ENCODE measurements at places on chromosomes 12 and 14. TPM values are rescaled to one million over a fixed set of nuclear protein-coding genes. Genes with fewer than 3 reads are reported as not detected.
A peak's percentile ranks its signal among the peaks of the same experiment; 100 is the strongest.

DNA sequence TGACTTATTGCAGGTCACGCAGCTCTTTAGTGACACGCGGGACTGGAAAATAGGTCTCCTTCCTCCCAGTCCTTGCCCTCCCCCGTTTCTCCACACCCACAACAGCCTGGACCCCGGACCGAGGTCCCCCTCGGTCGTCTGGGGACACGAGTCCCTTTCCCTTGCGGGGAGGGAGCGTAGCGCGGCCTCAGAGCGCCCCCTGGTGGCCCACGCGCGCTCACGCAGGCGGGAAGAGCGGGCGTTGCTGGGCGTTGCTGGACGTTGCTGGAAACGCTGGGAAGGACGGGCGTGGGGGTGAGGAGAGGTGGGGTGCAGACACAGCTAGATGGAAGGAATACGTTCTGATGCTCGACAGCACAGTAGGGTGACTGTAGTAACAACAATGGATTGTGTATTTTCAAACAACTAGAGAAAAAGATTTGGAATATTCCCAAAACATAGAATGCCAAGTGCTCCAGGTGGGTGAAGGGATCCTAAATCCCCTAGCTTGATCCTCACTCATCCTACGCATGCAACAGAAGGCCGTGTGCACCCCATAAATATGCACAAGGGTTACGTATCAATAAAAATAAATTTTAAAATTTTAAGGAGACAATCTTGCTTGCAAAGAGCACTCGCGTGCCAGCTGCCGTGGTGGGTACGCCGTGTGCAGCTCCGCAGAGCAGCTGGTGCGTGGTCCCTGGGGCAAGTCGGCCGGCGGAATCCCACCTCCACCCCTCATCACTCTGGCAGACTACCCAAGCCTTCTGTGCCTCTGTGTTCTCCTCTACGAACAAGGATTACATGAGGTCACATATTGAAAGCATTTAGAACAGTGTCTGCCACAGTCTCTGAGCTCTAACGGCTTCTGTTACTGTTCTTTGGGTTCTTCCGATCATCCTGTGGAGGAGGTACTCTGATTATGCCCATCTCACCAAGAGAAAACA lies 87.4 kb downstream of the B4GALNT3 start:
- DNase-seq, result peak; percentile 83
- H3K27me3 ChIP-seq, result no peaks in the 10 kb centered on the region
- no peaks in the 10 kb centered on the region for H3K36me3 ChIP-seq
- H3K4me1 ChIP-seq, result peaks cover 22% of the 10 kb centered on the region
- H3K27ac ChIP-seq, result no peak overlapping the region

- no peak overlapping the region for H3K27ac ChIP-seq
- H3K36me3 ChIP-seq, result no peaks in the 10 kb centered on the region
- H3K27me3 ChIP-seq, result peaks cover 32% of the 10 kb centered on the region
- no peak for DNase-seq
- peaks cover 36% of the 10 kb centered on the region for H3K4me1 ChIP-seq
Measured at GRCh38 chr14:105181549-105182295, 610 bp upstream of the NUDT14 start.

DNA sequence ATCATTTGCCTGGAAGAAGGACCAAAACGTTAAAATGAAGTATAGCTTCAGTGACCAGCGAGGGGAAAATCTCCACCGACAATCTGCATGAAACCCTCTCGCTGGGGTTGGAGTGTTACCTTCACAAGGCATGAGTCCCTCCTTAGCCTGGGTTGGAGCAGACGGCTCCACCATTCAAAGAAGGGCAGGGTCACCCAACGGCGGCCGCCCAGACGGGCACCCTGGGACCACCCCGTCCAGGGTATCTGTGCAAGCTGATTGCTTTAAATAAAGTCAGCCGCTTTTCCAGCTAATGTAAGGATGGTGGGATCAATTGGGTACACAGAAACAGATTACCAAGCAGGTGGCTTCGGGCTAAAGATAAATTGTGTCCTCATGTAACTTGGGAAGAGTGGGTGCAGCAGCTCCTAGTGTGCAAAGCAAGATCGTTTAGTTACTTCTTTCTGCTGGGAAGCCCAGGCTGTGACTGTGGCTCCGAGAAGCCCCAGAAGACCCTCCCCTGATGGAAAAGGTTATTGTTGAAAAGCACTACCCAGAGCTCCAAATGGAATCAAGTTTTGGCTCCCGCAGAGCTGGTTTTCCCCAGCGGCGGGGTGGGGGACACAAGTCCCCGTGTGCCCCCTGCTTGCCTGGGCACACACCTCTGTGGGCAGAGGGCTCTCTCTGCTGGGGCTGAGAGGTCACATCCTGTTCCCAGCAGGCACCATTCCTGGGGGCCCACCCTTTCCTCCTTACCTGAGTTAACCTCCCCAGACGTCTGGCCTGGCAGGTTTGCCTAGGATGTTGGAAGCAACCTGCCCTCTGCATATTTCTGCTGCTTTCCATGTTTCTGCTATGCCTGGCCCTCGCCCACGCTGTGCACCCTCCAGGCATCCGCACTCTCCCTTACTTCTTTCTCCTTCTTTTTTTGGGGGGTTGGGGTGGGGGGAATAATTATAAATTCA lies 318.6 kb upstream of the DIO3 start:
- H3K27me3 ChIP-seq, result peaks cover 39% of the 10 kb centered on the region
- no peak for DNase-seq
- H3K27ac ChIP-seq, result no peak overlapping the region
- no peak overlapping the region for H3K4me3 ChIP-seq
- H3K4me1 ChIP-seq, result no peaks in the 10 kb centered on the region
- no peaks in the 10 kb centered on the region for H3K36me3 ChIP-seq

GRCh38 chr14:61469781-61470180 lies 148.4 kb downstream of the PRKCH start:
- H3K4me3 ChIP-seq, result no peak overlapping the region
- no peak for DNase-seq
- no peak overlapping the region for H3K27ac ChIP-seq
- H3K36me3 ChIP-seq, result no peaks in the 10 kb centered on the region

- H3K27ac ChIP-seq, result peak overlapping the region; percentile 71
- H3K36me3 ChIP-seq, result peaks cover 37% of the 10 kb centered on the region
- H3K27me3 ChIP-seq, result no peaks in the 10 kb centered on the region
Measured at GRCh38 chr12:120228291-120229070, 27.6 kb upstream of the RPLP0 start.

DNA sequence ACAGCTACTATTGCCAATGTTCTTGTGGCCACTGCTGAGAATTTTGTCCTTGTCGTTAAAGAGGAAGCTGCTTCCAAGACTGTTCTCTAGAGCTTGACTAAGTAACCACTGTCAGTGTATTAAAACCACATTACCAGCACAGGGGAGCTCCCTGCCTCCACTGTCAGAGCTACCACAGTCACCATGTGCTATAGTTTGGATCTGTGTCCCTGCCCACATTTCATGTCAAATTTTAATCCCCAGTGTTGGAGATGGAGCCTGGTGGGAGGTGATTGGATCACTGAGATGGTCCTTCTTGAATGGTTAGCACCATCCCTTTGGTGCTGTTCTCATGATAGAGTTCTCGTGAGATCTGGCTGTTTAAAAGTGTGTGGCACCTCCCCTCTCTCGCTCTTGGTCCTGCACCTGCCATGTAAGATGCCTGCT lies 23.2 kb upstream of the RAP1B start:
- DNase-seq, result peak; percentile 15
- peaks cover 36% of the 10 kb centered on the region for H3K4me1 ChIP-seq
- H3K27me3 ChIP-seq, result peaks cover 5% of the 10 kb centered on the region
- no peak overlapping the region for H3K27ac ChIP-seq
- no peak overlapping the region for H3K4me3 ChIP-seq

DNA sequence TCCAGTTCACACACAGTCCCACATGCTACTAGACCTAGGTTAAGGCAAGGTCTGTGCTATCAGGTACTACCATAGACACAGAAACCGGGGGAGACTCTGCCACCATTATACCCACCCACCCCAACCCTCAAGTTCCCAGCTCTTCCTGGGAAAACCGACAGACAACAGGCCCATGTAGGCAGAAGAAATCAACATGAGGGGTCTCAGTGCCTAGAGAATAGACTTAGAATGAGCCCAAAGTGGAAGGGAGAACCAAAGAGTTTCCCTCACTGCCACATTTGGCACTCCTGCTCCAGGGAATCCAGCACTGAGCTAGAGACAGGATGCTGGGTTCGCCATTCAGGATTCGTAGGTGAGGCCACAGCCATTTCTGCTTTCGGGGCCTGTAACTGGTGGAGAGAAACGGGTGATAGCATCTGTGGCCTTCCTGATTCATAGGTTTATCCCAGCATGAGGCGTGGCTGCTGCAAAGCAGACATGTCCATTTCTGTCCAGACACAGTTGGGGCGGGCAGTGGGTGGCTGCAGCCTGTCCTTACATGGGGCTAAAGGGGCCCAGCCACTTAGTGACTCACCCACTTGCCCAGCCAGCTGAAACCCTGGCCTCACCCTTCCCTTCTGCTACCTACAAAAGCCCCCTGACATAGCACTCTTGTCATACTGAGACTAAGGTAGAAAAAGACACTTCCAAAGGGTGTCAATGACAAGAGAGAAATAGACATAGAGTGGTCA lies 69.4 kb downstream of the IRF2BPL start:
- DNase-seq, result no peak
- H3K27me3 ChIP-seq, result no peaks in the 10 kb centered on the region
- peaks cover 83% of the 10 kb centered on the region for H3K4me1 ChIP-seq
- peak overlapping the region; percentile 35 for H3K27ac ChIP-seq
- H3K4me3 ChIP-seq, result no peak overlapping the region
- no peaks in the 10 kb centered on the region for H3K36me3 ChIP-seq

DNA sequence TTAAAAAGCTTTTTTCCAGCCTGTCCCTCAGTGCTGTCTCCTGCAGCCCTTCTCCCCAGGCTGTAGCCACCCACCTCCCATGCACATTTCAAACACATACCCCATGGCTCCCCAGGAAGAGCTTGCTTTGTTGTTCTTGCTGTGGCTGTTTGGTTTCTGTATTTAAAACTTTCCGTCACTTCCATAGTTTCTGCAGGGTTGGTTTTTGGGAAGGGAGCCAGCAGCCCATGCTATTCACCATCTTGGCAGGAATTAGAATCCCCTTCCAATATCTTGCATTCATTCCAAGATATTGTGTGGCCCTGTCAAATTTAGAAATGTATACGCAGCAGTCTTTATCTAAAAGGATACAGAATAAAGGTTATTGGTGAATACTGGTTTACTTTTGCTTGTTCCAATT lies 29.6 kb downstream of the CFAP251 start:
- H3K36me3 ChIP-seq, result no peaks in the 10 kb centered on the region
- no peak overlapping the region for H3K27ac ChIP-seq
- no peaks in the 10 kb centered on the region for H3K4me1 ChIP-seq
- DNase-seq, result no peak

- H3K4me3 ChIP-seq, result no peak overlapping the region
- H3K27me3 ChIP-seq, result peaks cover 10% of the 10 kb centered on the region
- no peaks in the 10 kb centered on the region for H3K36me3 ChIP-seq
- DNase-seq, result no peak
- H3K27ac ChIP-seq, result no peak overlapping the region
Measured at GRCh38 chr12:31518680-31519227, 72.2 kb downstream of the DENND5B start.

B4GALNT3 gene
- total RNA-seq, result 2.8 TPM

TPPP2 gene
- total RNA-seq, result not detected

AQP2 gene
- not detected for total RNA-seq

SCARB1 gene
- total RNA-seq, result 3.1 TPM

MORN3 gene
- total RNA-seq, result 3.9 TPM

CEP128 gene
- 13.8 TPM for total RNA-seq

Data from T-cell (primary cell).